Foreskin fibroblast (primary cell): ENCODE measurements at places on chromosomes 12 and 14.

DNA sequence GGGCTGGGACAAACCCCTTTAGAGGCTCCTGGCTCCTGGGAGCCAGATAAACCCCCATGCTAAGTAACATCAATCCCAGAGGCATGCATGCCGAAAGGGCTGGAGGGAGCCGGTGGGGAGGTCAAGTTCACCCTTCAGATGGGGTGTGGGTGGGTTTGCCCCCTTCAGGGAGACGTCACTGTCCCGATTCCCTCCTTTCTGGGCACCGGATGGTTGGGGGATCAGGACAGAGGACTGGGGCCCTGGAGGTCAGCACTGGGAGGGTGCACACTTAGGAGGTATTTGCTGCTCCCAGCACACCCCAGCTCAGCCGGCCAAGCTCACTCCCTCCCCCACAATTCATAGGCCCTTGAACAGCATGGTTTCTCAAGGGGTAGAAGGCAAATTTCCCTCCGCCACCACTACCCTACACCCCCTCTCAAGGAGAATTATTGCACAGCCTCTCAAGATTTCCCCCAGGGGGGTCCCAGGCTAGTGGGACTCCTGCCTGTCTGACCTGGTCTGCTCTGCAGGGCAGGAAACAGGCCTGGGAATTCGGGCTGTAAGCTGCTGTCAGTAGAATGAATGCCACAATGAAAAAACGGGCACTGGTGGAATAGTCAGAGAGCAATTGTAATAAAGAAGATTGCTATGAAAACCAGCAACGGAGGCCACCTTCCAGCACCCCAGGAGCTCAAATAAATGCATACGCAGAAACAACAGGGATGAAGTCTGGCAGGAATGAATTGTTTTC, 63.5 kb downstream of the GALNT16 start:
- no peak for DNase-seq

- DNase-seq: no peak
Observed at GRCh38 chr14:52352061-52352491, 38.0 kb downstream of the PTGER2 start.

DNA sequence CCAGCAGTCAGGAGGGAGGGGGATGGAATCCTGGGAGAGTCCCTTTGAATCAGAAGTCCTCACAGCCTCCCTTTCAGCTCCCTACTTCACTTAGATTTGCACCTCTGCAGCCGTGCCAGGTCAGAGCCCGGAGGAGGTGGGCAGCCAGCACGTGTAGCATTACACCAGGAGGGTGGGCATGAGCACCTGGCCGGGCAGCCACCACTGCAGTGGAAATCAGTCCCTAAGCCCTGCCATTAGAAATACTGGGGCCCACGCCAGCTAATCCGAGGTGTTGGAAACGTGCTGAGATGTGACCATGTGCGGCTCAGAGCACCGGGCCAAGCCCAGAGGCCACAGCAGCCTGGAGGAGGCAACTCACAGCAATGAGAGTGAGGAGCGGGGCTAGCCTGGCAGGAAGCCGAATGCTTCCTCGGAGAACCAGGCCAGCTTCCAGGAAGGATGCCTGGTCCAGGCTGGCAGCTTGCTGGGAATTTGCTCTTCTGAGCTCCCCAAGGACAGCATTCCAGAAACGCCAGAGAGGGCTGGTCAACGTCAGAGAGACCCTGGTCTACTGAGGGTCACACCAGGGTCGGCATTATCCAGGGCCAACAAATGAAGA, 9.4 kb upstream of the CACNA2D4 start:
- no peak for DNase-seq

- DNase-seq: no peak
Observed at GRCh38 chr12:30178916-30179315, 395.2 kb upstream of the TMTC1 start.

DNA sequence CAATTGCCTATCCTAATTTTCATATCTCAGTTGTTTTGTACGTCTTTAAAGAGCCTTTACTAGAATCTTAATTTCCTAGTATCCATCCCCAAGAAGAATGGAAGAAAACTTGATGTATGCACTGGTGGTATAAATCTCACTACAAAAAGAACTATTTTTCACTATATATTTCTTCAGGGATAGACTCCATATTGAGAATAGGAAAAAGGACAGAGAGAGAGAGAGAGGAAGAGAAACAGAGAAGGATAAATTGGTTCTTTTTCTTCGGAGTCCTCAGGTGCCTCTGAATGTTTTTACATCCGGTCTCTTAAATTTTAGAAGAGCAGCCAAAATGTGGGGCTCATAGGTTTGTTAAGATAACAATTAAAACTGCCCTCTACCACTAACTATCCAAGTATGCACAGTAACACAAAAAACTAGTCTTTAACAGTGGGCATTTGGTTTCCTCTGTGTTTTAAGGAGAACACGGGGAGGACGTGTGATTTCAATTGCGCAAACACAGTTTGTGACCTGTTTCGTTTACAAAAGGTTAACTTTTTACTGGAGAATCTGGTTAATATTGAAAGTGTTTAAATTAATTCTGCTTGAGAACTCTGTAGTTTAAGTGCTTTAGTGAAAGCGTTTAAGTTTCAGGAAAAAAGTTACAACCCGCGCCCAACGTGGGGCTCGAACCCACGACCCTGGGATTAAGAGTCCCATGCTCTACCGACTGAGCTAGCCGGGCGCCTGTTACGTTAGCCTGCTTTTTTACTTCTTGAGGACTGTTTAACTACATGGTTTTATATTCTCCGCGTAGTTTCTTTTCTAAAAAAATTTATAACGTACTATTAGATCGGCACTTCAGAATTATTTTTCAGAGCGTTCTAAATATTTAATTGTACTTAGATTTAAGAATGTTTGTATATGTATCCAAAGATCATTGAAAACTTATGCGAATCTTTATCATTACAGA, 5.1 kb upstream of the PSMA3 start:
- peak; percentile 76 for DNase-seq
